ENCODE measurements at places on chromosomes 5 and 9.

GRCh38 chr9:131475111-131475955, 27.4 kb upstream of the POMT1 start:
- no peak for DNase-seq

DNA sequence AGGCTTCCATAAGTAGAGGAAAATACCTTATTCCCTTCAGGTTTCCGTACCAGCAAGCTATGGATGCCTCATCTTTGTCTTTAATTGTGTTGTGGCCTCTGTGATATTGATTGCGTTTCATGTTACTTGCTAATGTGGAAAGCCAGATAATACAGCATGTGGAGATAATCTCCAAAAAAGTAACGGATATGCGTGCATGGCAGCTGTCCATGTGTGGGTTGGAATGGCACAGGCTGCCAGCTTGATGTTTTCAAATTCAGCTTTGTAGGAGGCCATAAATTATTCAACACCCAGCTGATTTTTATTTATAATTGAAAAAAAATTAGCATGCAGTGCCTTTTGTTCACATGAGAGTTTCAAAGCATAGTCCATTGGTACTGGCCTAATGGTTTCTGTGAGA, 144.9 kb downstream of the GIN1 start:
- DNase-seq: no peak

DNA sequence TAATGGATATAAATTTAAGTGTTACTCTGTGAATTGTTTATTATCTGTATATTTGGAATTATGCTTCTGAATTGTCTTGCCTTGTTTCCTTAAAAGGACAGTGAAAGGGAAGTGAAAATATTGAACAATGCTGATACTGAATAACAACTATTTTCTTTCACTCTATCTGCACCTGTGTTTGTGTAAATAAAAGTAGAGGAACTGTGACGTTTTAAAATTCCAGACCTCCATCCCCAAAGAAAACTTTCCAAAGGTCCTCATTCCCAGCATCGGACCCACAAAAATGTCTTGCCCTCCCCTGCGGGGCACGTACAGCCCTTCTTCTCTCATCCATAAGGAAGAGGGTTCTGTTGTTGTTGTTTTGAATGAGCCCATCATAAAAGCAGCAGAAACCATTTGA, 100.0 kb downstream of the NLN start:
- no peak for DNase-seq

DNA sequence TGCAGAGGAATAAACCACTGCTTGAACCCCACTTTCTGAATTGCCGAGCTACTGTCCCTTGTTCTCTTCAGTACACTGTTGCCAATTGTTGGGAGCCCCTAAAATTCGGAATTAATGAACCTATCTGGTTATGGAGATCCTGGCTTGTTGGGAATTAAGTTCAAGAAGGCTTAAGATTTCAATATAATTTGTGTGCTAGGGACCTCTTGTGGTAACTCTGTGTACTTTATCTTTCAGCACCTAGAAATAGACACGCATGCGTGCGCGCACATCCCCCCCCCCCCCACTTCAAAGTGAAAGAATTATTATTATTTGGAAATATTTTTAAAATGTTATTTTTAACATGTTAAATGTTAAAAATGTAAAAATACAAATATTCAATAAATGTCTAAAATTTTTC, 53.3 kb upstream of the FAM169A start:
- no peak for DNase-seq

DNA sequence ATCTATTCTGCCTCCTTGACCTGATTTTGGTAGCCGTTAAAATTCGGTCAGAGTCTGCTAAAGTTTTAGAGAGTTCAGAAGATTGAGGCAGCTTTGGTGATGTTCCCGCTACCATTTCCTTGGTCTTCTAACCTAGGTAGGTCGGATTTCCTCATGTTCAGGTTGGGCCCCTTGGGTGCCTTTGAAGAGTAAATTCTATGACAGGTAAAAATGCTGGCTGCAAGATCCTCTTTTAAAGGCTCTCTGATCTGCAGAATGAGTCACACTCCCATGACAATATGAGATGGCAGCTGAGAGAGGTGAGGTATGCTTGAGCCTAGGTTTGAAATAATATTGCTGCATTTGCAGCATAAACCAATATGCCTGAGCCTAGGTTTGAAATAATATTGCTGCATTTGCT, 198.9 kb downstream of the TSSK1B start:
- no peak for DNase-seq

DNA sequence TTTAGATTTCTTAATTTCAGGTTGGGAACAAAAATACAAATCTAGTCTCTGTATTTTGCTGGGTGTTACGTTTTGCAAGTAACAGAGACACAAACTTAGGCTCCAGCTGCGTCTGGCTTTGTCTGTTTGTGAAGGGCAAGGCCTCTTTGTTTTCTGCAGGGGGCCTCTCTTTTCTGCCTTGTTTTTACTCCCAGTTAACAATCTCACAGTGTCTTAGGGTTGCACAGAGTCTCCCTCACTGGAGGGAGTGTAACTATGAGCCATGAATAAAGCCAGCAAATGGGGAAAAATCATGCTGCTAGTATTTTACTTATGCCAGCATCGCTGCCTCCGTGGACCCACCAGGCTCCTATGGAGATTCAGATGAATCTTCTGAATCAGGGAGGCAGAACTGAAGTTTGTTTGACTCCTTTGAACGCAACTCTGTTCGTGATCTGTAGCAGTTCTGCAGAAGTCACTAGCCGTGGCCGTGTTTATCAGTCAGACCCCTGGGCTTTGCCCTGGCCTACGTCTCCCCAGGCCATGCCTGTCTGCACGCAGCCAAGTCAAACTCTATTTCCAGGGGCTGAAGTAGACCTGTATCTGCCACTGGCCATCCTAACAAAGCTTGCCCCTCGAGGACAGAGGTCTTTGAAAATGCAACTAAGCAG, 77.2 kb downstream of the ATP10B start:
- DNase-seq: no peak

DNA sequence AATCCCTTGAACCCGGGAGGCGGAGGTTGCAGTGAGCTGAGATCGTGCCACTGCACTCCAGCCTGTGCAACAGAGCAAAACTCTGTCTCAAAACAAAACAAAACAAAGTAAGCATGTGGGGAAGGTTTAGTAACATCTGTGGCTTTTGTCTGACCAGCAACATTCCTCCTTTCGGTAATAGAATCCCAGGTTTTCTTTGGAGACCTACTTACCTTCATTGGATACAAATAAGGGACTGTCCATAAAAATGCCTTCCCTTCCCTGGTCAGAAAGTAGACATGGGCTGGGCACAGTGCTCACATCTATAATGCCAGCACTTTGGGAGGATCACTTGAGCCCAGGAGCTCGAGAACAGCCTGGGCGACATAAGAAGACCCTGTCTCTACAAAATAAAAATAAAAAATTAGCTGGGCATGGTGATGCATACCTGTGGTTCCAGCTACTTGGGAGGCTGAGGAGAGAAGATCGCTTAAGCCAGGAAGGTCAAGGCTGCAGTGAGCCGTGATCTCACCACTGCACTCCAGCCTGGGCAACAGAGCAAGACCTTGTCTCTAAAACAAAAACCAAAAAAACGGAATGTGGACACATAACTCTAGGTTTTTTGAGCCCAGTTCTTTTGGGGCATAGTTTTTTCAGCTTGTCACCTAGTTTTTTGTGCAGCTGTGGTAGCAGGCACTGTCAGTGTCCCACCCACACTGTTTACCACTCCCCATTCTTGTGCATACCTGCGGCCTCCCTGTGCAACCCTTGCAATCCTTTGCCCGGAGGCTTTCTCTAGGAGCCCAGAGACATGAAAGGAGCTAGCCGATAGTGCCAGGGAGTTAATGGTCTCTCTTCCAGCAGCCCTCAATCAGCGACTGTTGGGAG, 9.0 kb upstream of the SPINK4 start:
- DNase-seq: no peak

GRCh38 chr5:1851290-1851934, 31.3 kb downstream of the IRX4 start:
- DNase-seq: no peak

DNA sequence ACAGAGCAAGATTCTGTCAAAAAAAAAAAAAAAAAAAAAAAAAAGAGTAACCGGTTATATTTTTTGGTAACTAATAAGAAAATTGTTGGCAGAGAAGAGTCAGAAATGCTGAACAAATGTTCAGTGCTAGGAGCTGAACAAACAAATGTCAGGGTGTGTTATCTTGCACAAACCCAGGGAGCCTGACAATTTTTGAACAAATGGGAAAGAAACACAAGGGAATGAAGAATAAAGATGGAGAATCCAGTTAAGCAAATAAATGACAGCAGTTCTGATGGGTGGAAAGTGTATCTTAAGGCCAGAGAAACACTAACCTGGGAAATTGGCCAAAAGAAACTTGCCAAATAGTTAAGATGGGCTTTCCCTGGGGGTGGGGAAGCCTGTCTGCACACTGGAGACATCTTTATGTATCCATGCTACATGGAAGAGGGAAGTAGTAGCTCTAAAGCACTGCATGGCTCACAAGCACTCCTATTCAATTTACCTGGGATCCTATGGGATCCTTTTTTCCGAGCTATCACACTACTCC, 23.7 kb downstream of the KLHL3 start:
- no peak for DNase-seq

- DNase-seq: no peak
Observed at GRCh38 chr5:168318240-168318639, 26.8 kb downstream of the WWC1 start.

- no peak for DNase-seq
Observed at GRCh38 chr9:117729375-117729774, 25.2 kb downstream of the TLR4 start.

- no peak for DNase-seq
Observed at GRCh38 chr9:132312426-132312825, 42.4 kb downstream of the SETX start.

DNA sequence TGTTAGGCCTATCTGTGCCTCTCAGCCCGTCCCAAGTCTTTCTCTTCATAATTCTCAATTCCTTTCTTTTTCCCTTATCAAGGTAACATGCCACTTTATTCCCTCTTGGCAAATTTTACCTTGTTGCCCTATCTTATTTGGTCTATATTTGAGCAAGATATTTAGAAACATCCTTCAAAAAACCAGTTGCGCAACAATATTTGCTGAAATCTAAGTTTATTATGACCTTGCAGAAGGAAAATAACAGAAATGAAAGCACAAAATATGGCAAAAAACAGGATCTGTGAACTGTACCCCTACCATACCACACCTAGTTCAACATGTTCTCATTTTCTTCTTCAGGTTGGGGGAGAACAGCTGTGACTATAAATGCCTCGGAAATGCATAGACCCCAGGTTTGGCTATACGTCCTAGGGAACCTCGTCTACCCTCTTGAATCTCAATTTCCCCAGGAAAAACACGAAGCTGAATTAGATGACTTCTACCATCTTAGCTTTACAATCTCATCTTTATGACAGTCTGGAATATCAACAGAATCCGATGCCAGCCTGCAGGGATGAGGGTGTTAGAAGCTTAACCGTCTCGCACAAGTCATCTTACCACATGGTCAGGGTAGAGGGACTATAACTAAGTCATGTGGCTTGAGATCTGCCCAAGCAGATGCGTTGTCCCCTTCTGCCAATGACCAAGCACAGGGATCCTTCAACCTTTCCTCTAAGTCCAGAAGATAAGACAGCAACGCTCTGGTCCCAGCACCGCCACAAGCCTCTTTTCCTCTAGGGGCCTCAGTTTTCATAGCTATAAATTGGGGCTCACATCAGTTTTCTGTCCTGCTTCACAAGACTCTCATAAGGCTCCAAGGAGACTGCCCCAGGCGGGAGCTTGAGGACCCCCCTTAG, 1.3 kb downstream of the LCP2 start:
- no peak for DNase-seq

DNA sequence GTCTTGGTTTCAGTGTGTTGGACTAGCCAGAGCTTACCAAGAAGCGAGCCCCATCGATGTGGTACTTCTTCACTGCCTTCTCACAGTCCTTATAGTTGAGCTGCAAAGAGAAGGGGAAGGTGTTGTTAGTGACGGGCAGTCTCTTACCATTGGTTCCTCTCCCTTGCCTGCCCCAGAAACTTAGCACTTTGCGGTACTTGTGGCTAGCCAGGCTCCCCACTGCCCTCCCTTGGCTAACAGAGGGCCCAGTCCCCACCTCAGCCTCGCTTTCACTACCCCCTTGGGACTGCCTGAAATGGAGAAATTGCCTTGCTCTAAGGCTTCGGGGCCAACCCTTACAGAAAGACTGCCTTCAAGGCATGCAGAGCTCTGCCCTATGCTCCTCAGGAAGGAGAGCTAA, 4.3 kb downstream of the LCP2 start:
- peak; percentile 36 for DNase-seq

GRCh38 chr5:73438645-73439470, 9.7 kb downstream of the FOXD1 start:
- no peak for DNase-seq

GRCh38 chr9:136857166-136857565, 5.0 kb downstream of the MAMDC4 start:
- no peak for DNase-seq

- no peak for DNase-seq
Observed at GRCh38 chr9:131410044-131410491, 16.2 kb downstream of the PRRC2B start.

GRCh38 chr9:130741831-130742449, 48.4 kb downstream of the EXOSC2 start:
- DNase-seq: no peak

DNA sequence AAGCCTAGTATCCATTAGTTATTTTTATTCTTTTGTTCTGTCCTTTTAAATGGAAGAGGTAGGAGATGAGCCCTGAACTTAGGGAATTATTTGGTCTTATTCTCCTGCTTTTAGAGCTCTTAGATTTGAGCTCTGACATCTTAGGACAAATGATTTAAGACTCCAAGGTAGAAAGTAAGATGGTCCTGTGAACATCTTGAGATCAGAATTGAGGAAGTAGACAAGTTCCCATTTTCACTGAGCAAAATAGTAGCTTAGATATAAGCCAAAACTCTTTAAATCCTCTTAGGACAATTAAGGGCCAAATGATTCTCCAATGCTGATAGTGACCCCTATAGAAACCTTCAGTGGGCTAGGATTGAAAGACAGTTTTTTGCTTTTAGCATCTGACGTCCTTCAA, 53.0 kb upstream of the RUSC2 start:
- DNase-seq: no peak

GRCh38 chr9:99433555-99433954, 211.5 kb downstream of the SEC61B start:
- peak; percentile 25 for DNase-seq

GRCh38 chr5:15524712-15525111, 24.7 kb downstream of the FBXL7 start:
- no peak for DNase-seq

DNA sequence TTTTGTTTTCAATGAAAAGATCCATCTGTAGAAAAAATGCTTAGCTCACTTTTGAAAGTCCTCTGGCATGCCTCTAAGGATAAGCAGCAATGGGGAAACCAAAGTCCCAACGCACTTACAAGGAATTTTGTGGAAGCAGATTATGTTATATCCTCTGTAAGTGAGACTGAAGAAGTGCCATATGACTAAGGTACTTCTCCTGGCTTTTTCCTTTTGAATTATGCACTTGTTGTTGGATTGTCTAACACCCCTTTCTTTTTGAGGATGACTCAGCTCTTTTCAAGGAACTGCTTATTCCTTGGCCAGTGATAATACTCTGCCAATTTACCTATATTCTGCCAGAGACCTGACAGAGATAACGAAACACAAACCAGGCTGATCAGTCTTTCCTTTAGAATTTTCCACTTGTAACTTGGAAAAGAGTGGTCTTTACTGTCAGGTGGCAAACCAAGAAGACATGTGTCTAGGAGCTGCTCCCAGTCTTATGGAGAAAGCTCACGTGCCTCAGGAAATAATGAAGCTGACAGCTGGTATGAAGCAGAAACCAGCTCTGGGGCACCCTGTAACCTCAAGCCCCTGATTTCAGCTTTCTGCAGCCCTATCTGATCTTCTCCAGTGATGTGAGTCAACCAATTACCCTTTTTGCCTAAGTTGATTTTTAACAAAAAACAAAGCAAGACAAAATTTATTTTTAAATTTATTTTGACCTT, 290.8 kb upstream of the FBXL7 start:
- DNase-seq: no peak

Data from stimulated activated CD4-positive, alpha-beta T cell treated with anti-CD3 and anti-CD28 coated beads, Interleukin-4, amount 100 ng/mL, for 4 hours (primary cell).